Mesenchymal stem cell (in vitro differentiated cells and primary cell): ENCODE measurements at places on chromosomes 12 and 14.
A peak's percentile ranks its signal among the peaks of the same experiment; 100 is the strongest.

- DNase-seq = no peak
- peaks cover 14% of the 10 kb centered on the region for H3K4me1 ChIP-seq
- H3K4me3 ChIP-seq = no peak overlapping the region
- peaks cover 6% of the 10 kb centered on the region for H3K36me3 ChIP-seq
- no peak overlapping the region for H3K27ac ChIP-seq
- H3K27me3 ChIP-seq = no peaks in the 10 kb centered on the region
These were observed 14.4 kb downstream of the HHIPL1 start for GRCh38 chr14:99659333-99659741.

- peaks cover 32% of the 10 kb centered on the region for H3K4me1 ChIP-seq
- H3K36me3 ChIP-seq = peaks cover 4% of the 10 kb centered on the region
- peak overlapping the region; percentile 71 for H3K27ac ChIP-seq
These were observed 1.2 kb upstream of the SH2B3 start for GRCh38 chr12:111404362-111405148.

DNA sequence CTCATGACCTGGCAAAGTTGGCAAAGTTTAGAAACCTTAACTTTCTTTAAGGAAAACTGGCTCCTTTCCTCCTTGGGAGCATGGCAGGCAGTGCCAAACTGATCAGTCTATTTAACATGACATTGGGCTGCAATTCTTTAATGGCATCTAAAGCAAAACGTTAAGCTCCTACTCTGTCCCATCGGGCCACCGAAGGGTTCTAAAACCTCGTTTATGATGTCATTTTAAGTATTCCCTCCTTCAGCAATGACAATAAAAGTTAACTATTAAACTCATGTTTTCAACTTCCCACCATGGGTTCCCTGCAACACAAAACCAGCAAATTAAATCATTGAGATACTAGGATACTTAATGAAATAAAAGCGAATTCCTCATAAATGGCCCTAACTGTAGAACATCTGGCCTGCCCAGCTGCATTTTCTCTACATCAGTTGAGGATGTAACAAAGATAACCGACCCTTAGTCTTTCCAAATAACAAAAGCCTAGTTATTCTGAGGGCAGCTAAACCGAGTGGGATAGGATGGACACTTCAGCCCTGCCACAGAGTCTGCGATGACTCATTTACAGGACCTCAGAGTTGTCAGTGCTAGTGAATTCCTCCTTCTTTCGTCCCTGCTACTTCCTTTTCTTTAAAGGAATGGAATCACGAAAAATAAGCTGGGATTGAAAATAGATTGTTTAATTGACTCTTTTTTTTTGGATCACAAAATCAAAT, 34.5 kb upstream of the RIC8B start:
- H3K4me1 ChIP-seq = no peaks in the 10 kb centered on the region
- peak; percentile 66 for DNase-seq
- H3K27me3 ChIP-seq = peaks cover 11% of the 10 kb centered on the region
- H3K36me3 ChIP-seq = no peaks in the 10 kb centered on the region

GRCh38 chr12:118493962-118494361, 117.6 kb downstream of the SUDS3 start:
- no peaks in the 10 kb centered on the region for H3K27me3 ChIP-seq
- no peaks in the 10 kb centered on the region for H3K4me1 ChIP-seq
- no peak overlapping the region for H3K4me3 ChIP-seq
- H3K27ac ChIP-seq = no peak overlapping the region
- no peaks in the 10 kb centered on the region for H3K36me3 ChIP-seq

DNA sequence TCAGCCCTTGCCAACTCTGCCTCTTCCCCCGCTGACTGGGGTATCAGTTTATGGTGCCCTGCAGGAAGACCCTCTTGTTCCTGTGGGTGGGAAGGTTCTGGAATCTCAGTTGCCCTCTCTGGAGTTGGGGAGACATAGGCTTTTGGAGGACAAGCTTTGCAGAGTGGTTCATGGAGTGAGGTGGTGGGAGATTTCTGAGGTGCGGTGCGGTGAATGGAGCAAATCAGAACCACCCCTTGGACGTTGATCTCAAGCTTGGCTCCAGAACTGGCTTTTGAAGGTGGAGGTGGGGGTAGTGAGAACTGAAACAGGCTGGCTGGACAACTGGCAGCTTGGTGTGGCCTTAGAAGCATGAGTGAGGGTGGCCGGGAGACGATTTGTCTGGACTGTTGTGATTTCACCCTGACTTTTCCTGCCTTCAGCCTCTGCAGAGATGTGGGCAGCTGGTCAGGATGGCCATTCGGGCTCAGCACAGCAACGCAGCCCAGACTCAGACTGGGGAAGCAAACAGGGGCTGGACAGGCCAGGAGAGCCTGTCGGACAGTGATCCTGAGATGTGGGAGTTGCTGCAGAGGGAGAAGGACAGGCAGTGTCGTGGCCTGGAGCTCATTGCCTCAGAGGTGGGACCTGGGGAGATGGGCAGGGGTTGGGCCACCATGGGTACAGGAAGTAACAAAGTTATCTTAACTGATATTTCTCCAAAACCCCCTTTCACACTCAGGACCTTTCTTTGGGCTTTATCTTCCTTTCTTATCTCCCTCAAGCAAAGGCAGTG, 1.1 kb downstream of the SHMT2 start:
- H3K4me1 ChIP-seq = peaks cover 33% of the 10 kb centered on the region
- peaks cover 45% of the 10 kb centered on the region for H3K36me3 ChIP-seq
- peaks cover 9% of the 10 kb centered on the region for H3K27me3 ChIP-seq

GRCh38 chr14:38290601-38291188, 34.8 kb upstream of the CLEC14A start:
- no peaks in the 10 kb centered on the region for H3K36me3 ChIP-seq
- peak; percentile 96 for DNase-seq
- no peak overlapping the region for H3K4me3 ChIP-seq
- H3K27ac ChIP-seq = no peak overlapping the region
- no peaks in the 10 kb centered on the region for H3K4me1 ChIP-seq

GRCh38 chr12:28446031-28446430, 255.8 kb downstream of the CCDC91 start:
- H3K4me1 ChIP-seq = no peaks in the 10 kb centered on the region
- no peaks in the 10 kb centered on the region for H3K27me3 ChIP-seq
- no peak for DNase-seq
- H3K4me3 ChIP-seq = no peak overlapping the region
- H3K27ac ChIP-seq = no peak overlapping the region
- no peaks in the 10 kb centered on the region for H3K36me3 ChIP-seq

- DNase-seq = peak; percentile 89
- H3K4me3 ChIP-seq = no peak overlapping the region
- H3K27ac ChIP-seq = peak overlapping the region; percentile 95
- H3K36me3 ChIP-seq = no peaks in the 10 kb centered on the region
These were observed 5.7 kb upstream of the KLRK1 start for GRCh38 chr12:10395390-10395998.

DNA sequence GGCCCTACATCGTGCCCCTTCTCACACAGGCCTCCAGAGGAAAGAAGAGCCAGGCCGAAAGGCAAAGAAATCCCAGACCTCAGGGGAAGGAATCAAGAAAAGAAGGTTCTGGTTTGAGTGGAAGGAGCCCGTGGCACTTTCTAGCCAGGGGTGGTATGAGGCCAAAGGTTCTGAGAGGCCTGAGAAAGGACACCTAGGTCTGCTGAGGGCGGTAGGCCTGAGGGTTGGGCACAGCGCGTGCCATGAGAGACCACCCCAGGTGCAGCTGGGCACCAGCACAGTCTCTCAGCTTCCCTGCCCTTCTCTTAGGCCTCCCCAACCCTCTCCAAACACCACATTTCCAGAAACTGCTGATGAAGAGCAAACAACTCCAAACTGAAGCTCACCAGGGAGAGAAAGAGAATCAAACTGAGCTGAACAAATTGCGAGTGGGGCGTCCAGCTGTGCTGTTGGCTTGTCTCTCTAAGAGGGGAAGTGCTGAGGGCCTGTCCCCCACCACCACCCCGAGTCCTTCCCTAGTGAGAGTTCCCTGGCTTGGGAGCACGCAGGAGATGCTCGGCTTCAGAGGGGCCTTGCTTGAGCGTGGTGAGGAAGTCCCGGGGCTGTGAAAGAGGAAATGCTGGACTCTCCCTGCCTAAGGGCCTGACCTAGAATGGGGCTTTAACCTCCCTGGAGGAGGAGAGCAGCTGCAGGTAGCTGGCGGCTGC, 184.8 kb downstream of the ZFP36L1 start:
- H3K4me1 ChIP-seq = peaks cover 16% of the 10 kb centered on the region
- no peaks in the 10 kb centered on the region for H3K27me3 ChIP-seq
- DNase-seq = no peak
- H3K36me3 ChIP-seq = no peaks in the 10 kb centered on the region
- no peak overlapping the region for H3K27ac ChIP-seq
- no peak overlapping the region for H3K4me3 ChIP-seq

DNA sequence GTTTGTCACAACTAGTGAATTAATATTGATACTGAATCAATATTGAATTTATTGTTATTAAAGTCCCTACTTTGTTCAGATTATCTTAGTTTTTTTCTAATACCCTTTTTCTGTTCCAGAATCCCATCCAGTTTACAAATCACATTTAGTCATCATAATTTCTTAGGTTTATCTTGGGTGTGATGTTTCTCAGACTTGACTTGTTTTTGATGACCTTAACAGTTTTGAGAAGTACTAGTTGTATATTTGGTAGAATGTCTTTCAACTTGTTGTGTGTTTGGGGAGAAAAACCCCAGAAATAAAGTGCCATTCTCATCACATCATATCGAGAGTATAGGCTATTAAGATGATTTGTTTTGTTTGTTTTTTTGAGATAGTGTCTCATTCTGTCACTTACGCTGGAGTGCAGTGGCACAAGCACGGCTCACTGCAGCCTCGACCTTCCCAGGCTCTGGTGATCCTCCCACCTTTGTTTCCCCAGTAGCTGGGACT, 19.5 kb downstream of the MRPS35 start:
- H3K27me3 ChIP-seq = no peaks in the 10 kb centered on the region
- H3K4me1 ChIP-seq = no peaks in the 10 kb centered on the region
- DNase-seq = no peak

- no peak overlapping the region for H3K27ac ChIP-seq
- H3K36me3 ChIP-seq = no peaks in the 10 kb centered on the region
- DNase-seq = no peak
- H3K4me3 ChIP-seq = no peak overlapping the region
- H3K27me3 ChIP-seq = no peaks in the 10 kb centered on the region
- peaks cover 21% of the 10 kb centered on the region for H3K4me1 ChIP-seq
These were observed 36.8 kb upstream of the GPR68 start for GRCh38 chr14:91281346-91281745.

- no peak for DNase-seq
- no peak overlapping the region for H3K27ac ChIP-seq
- no peaks in the 10 kb centered on the region for H3K4me1 ChIP-seq
- H3K27me3 ChIP-seq = no peaks in the 10 kb centered on the region
These were observed 255.3 kb downstream of the RAD51B start for GRCh38 chr14:68074765-68075381.

- H3K36me3 ChIP-seq = no peaks in the 10 kb centered on the region
- H3K27me3 ChIP-seq = no peaks in the 10 kb centered on the region
- no peak for DNase-seq
- no peak overlapping the region for H3K4me3 ChIP-seq
- no peak overlapping the region for H3K27ac ChIP-seq
- H3K4me1 ChIP-seq = no peaks in the 10 kb centered on the region
These were observed 231.0 kb downstream of the ALG10B start for GRCh38 chr12:38547586-38547985.

DNA sequence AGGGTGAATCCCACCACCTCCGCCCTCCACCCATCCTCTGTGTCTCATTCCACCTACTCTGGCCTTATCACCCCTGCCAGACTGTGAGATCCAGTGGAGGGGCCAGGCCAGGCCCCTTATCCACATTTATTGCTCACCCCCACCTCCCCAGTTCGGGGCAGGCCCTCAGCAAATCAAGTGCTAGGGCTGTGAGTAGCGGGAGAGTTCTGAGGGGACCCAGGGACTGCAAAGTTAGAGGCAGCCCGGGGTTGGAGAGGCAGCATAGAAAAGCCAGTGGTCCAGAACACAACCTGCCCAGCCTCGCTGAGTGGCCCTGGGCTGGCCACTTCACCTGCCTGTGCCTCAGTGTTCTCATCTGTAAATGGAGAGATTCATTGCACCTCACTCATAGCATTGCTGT, 27.2 kb upstream of the ACTN1 start:
- no peak overlapping the region for H3K27ac ChIP-seq
- H3K36me3 ChIP-seq = no peaks in the 10 kb centered on the region
- peaks cover 19% of the 10 kb centered on the region for H3K4me1 ChIP-seq
- no peak for DNase-seq
- no peak overlapping the region for H3K4me3 ChIP-seq

GRCh38 chr14:87840906-87841305, 152.1 kb downstream of the GALC start:
- no peaks in the 10 kb centered on the region for H3K27me3 ChIP-seq
- no peak overlapping the region for H3K4me3 ChIP-seq
- DNase-seq = no peak
- H3K4me1 ChIP-seq = no peaks in the 10 kb centered on the region
- no peaks in the 10 kb centered on the region for H3K36me3 ChIP-seq

- no peak overlapping the region for H3K4me3 ChIP-seq
- no peaks in the 10 kb centered on the region for H3K27me3 ChIP-seq
- H3K36me3 ChIP-seq = no peaks in the 10 kb centered on the region
These were observed 71.7 kb downstream of the CMAS start for GRCh38 chr12:22117563-22118237.

DNA sequence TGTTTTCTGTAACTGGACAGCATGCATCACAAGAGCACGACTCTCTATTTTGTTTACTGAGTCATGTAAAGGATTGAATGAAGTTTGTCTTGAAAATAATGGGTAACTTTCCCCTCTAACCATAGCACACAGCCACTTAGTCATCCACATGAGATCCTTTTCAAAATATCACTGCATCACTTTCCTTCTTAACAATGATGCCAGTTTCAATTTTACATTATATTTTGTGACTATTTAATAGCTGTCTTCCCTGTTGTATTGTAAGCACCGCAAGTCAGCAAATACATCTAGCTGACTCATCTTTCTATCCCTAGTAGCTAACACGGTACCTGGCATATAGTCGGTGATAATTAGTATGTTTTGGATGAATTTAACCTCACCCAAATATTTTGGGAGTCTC, 83.3 kb upstream of the PPM1H start:
- peaks cover 2% of the 10 kb centered on the region for H3K4me1 ChIP-seq
- no peak for DNase-seq

- no peak overlapping the region for H3K27ac ChIP-seq
- H3K4me3 ChIP-seq = no peak overlapping the region
- peaks cover 15% of the 10 kb centered on the region for H3K4me1 ChIP-seq
- peaks cover 90% of the 10 kb centered on the region for H3K27me3 ChIP-seq
- no peak for DNase-seq
These were observed 56.1 kb upstream of the FBRSL1 start for GRCh38 chr12:132433641-132434395.

GRCh38 chr12:33438025-33438772, 1.4 kb downstream of the SYT10 start:
- H3K4me3 ChIP-seq = no peak overlapping the region
- no peak for DNase-seq
- H3K27ac ChIP-seq = no peak overlapping the region
- peaks cover 44% of the 10 kb centered on the region for H3K27me3 ChIP-seq
- H3K36me3 ChIP-seq = no peaks in the 10 kb centered on the region
